MM.1S (cell line): ENCODE measurements at places on chromosomes 5 and 9.

DNA sequence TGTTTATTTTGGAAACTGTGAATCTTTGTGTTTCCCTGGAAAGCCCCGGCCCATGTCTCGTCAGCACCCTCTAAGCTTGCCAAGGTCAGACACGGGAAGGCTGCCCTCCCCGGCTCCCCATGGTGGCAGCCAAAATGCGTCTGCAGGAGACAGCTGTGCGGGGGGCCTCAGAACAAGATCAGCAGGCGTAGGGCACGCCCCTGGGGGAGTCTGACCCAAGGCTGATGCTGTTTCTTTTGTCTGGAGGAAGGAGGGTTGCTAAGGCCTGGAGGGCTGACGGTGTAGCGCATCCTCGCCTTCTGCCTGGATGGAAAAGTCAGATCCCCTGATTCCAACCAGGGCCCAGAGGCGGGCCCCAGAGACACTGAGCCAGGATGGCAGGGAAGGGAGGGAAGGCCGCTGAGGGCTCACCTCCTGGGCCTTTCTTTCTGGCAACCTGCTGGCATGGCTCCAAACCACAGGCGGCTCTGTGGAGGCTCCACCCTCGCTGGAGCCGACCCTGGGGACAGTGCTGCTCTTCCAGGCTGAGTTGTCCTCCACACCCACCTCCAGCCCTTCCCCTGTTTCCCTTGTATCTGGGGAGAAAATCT lies 57.2 kb downstream of the OLFM1 start:
- DNase-seq = no peak

- no peak for DNase-seq
Measured at GRCh38 chr9:100160021-100160420, 61.0 kb downstream of the INVS start.

- DNase-seq = no peak
Measured at GRCh38 chr5:158648631-158649030, 451.1 kb downstream of the EBF1 start.

DNA sequence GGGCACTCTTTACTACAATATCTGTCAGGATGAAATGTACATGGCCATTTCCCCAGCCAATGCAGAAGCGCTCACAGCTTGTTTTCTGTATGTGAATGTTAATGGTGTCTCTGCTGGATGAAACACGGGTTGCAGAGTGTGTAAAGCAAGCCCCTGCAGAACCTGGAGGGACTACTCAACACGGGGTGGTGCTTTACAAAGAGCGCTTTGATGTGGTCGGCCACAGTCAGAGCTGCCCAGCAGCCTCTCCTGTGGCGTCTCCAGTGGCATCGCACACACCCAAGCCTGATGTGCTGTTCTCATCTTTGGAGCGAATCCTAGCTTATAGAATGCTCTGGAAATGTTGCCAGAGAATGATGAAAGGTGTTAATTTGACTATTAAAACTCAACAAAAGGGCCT lies 162.7 kb upstream of the NFIL3 start:
- DNase-seq = no peak

DNA sequence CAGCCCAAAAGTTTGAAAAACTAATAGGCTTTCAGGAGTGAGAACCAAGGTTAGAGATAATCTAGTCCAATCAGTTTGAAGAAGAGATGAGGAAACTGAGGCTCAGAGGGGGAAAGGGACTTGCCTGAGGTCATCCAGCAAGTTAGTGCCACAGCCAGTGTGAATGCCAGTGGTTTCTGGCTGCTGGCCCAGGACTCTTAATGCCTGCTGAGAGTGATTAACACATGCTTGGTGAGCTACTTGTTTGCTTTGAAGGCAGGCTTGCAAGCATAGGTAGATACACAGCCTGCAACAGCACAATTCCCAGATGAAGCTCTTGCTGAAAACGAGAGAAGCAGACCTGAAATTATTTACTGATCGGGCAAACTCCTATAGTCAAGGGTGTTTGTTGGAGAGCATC lies 591.6 kb upstream of the SGCD start:
- DNase-seq = no peak

DNA sequence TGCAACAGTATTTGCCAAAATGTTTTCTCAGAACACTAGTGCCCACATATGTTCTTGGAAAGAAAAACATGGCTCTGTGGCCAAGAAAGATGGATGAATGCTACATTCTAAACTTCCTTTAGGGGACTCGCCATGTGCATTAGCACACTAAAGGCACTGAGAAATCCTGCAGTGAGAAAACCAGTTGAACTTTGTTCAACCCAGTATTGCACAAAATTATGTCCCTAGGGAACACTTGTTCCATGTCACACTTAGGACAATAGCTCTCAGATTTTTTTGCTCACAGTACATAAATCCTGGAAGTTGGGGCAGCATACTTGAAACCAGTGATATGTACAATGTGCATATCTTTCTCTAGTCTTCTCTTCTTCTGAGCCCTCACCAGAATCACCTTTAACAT lies 96.6 kb downstream of the ADRB2 start:
- no peak for DNase-seq

GRCh38 chr5:157533011-157533481 lies 42.5 kb downstream of the ADAM19 start:
- DNase-seq = no peak

DNA sequence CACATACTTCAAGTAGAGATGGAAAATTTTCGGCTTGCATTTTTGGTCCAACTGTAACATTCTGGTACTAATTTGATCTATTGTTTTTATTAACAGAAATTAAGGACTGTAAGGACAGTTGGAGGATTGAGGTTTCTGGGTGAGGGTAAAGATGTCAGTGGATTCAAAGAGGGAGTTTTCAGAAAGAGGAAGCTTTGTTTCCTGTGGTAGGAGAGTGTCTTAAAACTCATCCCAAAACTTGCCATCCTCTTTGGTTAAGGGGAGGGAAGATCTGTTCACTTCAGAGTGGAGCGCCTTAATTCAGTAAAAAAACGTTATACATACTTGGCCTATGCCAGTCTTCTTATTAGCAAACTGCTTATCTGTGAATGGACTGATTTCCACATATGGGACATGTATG lies 13.8 kb downstream of the CNTRL start:
- DNase-seq = no peak

DNA sequence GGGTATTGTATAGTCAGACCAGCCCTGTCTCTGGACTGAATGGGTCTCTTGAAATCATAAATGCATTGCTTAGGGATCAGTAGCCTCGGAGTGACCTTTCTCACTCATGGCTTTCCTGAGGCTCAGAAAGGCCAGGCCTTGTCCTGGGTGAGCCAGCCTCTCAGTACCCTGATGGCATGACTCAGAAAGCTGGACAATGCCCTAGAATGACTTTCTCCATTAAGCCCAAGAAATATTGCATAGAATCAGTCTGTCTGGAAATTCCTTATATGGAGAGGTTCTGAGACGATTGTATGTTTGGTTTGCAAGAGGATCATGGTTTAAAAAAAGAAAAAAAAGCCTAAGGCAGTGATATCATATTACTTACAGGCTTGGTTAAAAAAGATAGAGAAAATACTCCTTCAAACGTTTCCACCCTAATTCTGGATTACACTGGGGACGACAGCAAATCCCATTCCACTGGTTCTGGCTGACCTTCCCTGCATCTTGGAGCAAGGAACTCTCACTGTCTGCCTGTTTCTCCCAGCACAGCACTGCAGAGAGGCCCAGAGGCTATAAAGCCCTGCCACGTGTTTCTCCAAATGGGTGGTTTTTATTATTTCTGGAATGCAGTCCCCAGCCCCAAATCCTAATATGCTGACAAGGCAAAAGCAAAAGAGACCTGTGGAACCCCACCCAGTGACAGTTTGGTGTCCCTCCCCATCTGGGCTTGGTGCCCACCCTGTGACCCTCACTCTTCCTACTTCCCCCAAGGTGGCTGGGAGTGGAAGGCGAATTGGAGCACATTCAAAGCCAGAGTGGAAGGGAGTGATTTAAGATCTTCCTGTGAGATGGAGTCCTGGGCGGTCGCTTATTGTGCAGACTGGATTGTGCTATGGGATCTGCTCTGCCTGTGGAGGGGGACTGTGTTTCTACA lies 34.4 kb downstream of the MAP1B start:
- DNase-seq = no peak

DNA sequence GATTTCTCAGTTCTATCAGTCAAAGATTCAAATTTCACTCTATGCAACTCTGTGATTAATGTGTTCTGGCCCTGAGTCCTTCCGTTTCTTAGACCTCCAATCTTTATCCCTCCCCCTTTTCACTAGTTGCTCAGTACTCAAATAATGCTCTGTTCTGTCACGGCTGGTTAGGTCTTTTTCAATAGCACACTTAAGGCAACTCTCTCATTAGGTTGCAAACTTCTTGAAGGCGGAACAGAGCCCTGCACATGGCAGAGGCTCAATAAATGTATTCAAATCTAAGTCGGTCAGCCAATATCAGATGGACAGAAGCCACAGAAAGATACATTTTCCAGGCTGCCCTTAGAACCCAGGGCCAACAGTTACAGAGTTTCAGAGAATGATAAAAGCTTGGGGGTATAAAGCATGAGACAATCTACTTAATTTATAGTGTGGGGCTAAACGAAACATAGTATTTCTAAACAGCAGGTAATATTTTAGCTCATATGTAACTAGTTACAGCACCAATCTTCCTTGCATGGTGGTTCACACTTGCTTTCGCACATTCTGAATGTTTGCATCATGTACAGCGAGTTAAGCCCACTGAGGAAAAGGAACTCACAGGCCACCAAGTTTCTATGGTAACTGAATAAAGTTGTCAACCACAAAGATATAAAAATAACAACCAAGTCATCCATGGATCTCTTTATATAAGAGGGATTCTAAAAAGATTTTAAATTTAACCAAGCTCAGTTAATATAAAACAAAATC lies 67.1 kb upstream of the GOLPH3 start:
- no peak for DNase-seq

- no peak for DNase-seq
Measured at GRCh38 chr5:33401482-33402390, 39.0 kb upstream of the TARS1 start.

GRCh38 chr9:113598883-113599282 lies 135.4 kb downstream of the RGS3 start:
- DNase-seq = no peak

DNA sequence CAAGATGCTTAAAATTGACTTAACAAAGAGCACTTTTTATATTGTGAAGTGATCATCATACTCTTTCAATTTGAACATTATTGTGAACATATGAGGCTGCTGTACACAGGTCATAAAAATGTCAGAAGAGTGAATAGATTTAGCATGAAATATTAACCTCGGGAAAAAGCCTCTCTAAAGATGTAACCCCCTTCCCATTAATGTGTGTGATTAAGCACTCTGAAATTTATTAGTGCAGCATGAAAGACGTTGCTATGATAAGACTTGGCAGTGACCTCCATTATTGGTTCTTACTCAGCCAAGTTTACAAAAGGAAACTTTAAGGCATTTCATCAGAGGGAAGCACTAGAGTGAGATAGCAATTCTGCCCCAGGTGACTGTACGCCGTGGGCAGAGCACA lies 326.5 kb downstream of the NTRK2 start:
- DNase-seq = no peak

GRCh38 chr5:173792781-173793547 lies 95.2 kb upstream of the CPEB4 start:
- DNase-seq = no peak

DNA sequence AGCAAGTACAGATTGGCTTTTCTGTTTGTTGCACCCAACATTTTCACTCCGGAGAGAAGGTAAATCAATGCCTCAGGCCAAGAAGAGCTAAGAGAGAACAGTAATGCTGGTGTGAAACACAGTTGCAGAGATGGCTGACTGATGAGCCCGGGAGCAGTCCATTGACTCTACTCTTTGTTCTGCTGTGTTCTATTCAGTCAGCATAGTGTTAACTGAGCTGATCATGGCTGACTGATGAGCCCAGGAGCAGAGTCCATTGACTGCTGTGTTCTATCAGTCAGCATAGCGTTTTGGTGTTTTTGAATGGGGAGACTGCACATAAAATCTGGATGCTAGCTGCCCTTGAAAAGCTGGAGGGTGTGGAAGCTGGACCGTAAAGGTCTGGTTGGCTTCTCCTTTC lies 141.4 kb downstream of the FRMD3 start:
- no peak for DNase-seq

- no peak for DNase-seq
Measured at GRCh38 chr9:71638627-71639026, 129.7 kb downstream of the CEMIP2 start.

DNA sequence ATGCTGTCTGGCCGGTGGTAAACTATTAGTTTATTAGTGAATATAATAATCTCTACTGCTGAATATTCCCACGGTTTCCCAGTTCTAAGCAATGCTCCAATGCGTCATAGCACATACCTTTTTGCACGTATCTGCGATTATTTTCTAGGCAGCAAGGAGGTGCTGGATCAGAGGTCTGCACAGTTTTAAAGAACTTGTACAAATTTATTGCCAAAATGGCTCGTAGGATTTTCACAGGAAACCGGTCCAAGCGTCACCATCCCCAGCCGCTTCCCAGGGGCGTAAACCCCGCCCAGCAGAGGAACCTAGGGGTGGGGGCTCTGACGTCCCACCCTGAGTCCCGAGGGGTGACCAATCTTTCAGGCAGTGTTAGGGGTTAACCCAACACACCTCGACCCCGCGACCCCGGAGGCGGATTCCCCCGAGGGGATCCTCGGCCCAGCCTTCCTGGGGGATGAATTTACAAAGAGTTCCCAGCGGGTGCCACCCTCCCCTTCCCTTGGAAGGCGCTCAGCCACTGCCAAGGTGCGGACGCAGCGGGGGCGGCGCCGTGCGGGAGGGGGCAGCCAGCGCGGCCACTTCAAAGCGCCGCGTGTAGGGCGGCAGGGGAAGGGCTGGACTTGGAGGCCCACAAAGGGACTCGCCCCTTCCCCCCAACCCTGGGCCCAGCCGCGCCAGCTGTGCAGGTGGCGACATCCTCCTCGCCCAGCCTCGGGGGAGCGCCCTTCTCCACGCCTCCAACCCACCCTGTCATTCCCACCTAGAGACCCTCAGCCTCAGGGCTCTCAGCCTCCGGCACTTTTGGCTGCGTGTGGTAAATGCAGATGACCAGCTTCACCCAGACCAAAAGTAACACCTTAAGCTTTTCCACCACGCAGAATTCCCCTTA lies 43.5 kb upstream of the TCF7 start:
- DNase-seq = no peak
